ENCODE measurements at places on chromosomes 4 and X.
A peak's percentile ranks its signal among the peaks of the same experiment; 100 is the strongest.

GRCh38 chr4:140609548-140610425, 41.0 kb upstream of the UCP1 start:
- DNase-seq: peak; percentile 36

GRCh38 chr4:86181585-86181984, 178.3 kb downstream of the MAPK10 start:
- DNase-seq: no peak

DNA sequence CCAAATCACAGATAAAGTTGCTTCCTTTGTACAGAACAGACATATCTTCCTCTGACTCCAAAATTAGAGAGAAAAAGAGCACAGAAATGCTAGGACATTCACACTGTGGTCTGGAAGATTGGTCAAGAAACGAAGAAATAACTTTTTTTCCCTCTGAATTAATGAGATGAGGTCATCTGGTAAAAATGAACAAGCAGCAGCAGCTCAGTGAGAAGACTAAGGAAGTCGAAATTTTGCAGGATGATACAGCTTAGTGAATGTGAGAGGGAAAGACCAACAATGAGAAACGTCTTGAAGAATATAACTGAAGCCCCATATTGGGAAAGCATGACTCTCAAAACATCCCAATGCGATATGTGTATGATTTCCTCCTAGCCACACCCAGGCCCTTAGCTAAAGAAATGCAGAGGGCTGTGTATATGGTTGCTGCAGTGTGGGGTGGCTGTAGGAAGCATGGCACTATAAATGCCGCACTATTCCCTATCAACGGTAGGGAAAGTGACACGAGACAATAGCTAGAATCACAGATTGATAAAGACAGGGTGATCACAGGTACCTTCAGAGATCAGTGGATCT, 208.6 kb downstream of the VEGFC start:
- DNase-seq: no peak

- DNase-seq: no peak
Observed at GRCh38 chr4:107826421-107826980, 1.8 kb downstream of the SGMS2 start.

- no peak for DNase-seq
Observed at GRCh38 chr4:16572161-16572560, 326.3 kb downstream of the LDB2 start.

DNA sequence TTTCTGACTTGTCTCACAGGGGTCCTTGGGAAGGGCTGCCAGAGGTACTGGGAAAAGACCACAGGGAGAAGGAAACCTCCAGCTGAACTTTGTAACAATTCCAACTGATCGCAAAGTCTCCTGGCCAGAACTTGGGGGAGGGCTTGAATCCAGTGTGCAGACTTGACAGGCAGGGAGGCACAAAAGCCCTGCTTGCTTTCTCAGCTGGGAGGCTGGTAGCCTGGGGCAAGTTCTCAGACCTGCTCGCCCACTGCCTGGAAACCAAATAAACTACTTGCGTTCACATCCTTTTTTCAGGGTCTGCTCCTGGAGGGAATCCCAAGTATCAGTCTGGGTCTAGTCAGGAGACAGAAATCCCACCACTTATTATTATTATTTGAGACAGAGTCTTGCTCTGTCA, 48.0 kb upstream of the CASK start:
- DNase-seq: no peak

GRCh38 chr4:21697583-21697982, 251.0 kb downstream of the KCNIP4 start:
- no peak for DNase-seq

GRCh38 chr4:8785656-8786142, 85.9 kb downstream of the HMX1 start:
- DNase-seq: no peak

GRCh38 chr4:12701384-12701783, 782.8 kb downstream of the RAB28 start:
- no peak for DNase-seq

- no peak for DNase-seq
Observed at GRCh38 chrX:136712650-136713310, 64.8 kb downstream of the CD40LG start.
